ENCODE measurements at places on chromosomes 3 and 15.
A peak's percentile ranks its signal among the peaks of the same experiment; 100 is the strongest.

DNA sequence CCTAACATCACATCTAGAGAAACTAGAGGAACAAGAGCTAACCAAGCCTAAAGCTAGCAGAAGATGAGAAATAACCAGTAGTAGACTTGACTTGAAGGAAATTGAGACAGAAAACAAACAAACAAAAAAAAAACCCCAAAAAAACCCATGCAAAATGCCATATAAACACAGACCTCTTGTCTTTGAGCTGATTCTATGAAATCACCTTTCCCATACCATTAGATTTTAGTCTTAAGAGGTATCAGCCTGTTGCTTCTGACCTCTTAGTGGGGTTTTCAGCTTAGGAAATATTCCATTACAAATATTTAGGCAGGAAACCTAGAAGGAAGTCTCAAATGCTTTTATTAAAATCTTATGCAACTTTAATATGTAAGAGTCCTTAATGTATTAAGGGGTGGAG lies 23.9 kb upstream of the ST3GAL6 start:
- no peak for DNase-seq

DNA sequence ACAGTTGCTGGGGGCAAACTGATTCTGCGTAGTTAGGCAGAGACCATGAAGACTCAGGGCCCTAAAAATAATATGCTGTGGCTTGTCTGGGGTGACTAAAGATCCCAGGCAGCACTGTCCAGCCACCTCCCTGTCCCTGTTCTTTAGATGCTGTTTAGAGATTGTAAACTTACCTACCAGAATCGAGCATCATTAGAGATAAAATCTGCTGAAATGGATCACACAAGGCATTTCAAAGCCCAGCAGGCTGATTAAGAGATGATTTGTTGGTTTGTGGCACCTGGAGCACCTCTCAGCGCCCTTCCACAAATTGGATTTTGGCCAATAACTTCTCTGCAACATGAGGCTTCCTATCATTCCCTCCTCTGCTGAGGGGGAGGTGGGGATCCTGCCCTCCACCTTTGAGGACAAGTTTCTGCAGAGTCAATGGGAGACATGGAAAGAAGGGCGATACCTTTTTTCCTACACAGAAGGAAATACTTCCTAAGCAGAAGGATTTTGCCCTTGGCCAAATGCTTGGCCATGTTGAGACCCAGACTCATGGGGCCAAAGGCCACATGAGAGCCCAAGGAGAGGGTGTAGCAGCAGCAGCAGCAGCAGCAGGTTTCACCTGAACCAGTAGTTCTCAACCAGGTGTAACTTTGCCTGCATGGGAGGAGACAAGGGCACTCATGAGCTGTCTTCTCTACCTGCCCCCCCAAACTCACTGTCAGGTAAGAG lies 37.5 kb downstream of the SEMA5B start:
- no peak for DNase-seq

DNA sequence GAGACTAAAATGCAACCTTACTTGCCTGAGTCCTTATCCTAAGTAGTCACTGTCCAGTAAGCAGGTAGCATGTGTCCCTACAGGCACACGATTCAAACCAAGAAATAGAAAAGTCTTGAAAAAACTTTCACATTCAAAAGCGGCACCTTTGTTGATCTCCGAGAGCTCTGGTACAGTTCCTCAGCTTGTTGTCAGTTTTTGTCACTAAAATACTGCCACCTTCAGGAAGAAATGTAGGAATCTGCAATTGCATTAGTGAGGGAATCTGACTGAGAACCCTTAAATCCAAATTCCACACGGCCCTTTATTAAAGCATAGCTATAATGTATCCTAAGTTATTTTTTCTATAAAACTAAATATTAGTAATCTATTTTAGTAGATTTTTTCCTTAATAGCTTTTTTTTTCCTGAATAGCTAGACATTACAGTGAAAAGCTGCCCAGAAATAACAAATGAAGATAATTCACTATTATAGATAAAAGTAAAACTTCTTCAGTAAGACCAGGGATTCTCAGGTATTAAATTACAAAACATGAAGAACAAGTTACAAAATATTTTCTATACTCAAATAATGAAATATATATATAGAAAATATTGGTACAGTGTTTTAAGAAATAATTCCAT lies 44.0 kb downstream of the CCDC54 start:
- DNase-seq: peak; percentile 79

DNA sequence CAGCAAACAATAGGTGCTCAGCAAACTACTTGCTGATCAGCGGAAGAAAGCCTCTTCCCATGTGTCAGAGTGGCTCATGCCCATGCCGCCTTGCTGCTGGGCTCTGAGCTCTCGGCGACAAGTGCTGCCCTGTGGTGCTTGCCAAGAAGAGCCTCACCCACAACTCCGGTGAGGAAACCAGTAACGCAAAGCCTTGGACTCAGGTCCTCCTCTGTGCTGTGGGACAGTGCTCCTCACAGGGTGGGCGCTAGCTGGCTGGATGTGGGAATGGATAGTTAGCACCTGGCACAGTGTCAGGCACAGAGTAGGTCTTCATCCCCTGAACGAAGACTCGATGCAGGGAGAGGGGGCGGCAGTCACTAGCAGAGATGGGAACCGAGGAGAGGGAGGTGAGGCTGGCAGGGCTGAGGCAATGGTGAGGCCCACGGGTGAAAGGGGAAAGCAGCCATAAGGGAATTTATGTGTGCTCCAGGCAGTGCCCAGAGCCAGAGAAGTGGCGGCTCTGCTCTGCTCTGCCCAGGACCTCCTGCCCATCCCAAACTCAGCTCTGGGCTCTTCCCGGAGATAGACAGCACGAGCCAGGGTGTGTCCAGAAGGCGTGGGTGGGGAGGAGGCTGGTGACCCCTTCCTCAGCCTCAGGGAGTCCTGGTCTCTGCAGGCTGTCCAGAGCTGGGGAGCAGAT lies 55.7 kb downstream of the IQSEC1 start:
- DNase-seq: no peak

DNA sequence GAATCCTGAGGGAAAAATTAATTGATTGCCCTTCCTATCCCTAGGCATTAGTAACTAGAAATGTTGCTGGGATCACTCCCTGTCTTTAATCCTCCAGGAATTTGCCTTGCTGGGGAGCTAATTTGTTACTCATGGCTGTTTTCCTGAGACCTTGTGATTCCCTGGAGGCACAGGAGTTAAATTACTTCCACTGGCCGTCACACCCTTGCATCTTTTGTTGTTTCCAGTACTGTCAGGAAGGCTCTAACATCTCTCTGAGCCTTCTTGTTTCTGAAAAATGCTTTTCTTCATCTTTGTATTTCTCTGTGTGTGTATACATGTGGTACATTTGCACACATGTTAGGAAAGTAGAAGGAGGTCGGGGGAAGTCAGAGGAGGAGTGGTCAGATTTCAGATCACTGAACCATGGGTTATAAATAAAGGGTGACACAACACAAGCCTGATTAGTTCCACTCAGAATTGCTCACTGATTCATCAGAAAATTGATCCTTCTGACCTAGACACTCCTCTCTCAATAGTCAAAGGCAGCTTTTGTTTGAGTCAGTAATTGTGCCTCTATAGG lies 23.5 kb upstream of the LRRFIP2 start:
- DNase-seq: peak; percentile 93

DNA sequence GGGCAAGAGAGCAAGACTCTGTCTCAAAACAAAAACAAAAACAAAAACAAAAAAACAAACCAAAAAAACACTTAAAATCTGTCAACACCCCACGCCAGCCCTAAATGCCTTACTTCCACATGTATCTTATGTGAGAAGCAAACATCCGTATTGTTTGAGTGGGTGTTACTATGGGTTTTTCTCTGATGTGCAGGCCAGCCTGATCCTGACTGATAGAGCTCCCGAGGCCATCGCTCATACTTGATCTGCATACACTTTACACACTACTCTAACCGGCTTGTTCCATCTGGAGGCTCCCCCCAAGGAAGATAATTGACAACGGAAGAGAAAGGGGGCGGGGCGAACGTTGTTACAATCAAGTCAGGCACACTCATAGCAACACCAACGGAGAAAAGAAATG lies 237.4 kb downstream of the TBL1XR1 start:
- no peak for DNase-seq

GRCh38 chr3:39843440-39843839 lies 34.0 kb downstream of the MYRIP start:
- no peak for DNase-seq

DNA sequence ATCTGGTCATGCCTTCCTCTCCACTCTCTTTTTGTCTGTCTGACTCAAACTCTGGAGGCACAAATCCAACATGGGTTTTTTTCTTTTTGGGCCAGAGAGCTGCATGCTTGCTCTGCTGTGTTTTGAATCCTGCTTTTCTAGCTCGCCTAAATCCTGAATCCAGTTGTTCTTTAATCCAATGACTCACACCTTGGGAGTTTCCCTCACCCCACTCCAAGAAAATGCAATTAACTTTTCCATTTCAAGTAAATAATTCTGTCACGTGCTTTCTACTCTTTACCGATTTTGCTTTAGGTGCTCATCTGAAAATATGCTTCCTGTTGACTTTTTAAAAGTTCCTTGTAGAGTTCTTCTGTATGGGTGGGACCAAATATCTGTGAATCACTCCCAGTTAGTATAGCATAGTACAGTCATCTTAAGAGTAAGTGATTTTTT lies 47.6 kb downstream of the SLMAP start:
- peak; percentile 91 for DNase-seq

DNA sequence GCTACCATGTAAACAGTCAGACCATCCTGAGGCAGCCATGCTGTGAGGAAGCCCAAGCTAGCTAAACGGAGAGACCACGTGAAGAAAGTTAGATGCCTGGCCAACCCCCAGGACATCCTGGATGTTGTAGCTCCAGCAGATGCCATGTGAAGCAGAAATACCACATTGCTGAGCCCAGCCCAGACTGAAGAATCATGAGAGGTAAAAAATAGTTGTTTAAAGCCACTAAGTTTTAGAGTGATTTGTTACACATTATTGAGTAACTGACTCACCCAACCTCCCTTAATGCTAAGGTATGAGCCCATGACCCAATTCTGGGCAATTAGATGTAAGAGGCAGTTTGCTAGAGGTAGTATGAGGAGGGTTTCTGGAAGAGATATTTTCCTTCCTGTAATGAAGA lies 200.5 kb downstream of the THRB start:
- DNase-seq: no peak

- peak; percentile 4 for DNase-seq
These were observed 63.8 kb downstream of the CASR start for GRCh38 chr3:122247087-122247824.

DNA sequence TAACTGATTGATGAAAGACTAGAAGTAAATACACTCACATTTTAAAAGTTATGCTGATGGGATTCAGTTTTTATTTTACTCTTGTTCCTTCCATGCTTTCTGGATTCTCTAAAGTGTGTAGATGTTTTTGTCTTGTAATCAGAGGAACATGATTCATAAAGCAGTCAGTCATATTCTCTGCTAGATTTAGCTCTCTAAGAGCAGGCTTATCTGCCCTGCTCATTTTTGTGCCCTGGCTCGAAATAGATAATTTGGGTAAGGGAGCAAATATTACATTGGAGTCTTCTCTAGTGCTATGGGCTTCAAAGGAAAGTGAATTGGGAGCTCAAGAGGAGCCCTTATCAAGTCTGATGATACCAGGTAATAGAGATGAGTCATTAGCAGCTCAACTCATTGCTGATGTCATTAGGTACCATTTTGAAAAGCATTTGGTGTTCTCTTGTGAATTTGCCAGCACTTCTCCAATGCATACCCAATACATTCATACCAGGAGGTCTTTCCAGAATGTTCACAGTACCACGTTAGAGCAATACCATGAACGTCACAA lies 27.7 kb downstream of the SACM1L start:
- no peak for DNase-seq

DNA sequence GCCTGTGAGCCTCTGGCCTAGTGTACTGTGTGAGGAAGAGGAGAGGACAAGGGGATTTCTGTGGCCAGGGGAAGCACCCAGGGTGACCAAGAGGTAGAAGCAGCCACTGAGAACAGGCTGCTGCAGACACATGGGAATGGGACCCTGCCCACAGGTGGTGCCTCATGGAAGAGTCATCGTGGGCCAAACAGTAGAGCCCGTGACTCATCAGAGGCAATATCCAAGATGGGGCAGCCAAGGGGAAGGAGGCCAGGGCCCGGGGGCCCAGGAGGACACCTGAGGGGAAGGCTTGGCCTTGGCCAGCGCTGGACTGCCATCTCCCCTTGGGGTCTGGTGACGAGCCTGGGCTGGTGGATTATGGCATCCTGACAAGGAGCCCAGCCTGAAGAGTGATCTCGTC lies 275.0 kb upstream of the LYSMD4 start:
- no peak for DNase-seq

- peak; percentile 35 for DNase-seq
These were observed 13.9 kb upstream of the TOP2B start for GRCh38 chr3:25678581-25678980.

DNA sequence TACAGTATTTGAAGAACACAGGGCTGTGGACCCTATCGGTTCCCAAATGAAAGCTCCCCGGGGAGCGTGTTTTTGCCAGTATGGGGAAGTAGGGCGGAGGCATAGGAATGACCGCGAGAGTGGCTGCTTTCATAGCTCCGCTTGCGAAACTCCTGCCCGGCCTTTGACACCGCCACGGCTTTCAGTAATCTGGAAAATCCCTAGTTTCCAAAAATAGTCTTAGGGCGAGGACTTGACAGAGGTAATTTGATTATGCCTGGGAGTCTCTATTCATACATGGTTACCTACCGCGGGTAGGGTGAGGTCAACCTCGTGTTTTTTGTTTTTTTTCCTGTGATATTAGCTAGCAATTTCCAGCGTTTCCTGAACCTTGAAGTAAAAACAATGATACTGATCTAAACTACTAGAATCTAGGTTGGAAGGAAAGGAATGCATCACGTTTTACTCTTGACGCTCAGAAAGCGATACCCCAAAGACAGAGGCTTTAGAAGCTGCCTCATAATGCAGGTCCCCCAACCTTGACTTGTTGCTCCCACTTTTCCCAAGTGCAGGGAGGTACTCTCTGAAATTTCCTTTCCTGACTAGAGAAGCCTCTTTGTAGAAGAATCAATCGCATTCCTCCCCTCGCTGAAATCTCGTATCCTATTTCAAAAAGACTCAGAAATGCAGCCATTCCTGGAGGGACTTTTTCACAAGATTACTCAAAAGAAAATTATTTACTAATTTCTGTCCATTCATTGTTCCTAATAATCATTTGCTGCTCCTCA lies 894 bp upstream of the CCNL1 start:
- peak; percentile 90 for DNase-seq
